ENCODE measurements at places on chromosomes 11 and 22. TPM values are rescaled to one million over a fixed set of nuclear protein-coding genes. Genes with fewer than 3 reads are reported as not detected.

DNA sequence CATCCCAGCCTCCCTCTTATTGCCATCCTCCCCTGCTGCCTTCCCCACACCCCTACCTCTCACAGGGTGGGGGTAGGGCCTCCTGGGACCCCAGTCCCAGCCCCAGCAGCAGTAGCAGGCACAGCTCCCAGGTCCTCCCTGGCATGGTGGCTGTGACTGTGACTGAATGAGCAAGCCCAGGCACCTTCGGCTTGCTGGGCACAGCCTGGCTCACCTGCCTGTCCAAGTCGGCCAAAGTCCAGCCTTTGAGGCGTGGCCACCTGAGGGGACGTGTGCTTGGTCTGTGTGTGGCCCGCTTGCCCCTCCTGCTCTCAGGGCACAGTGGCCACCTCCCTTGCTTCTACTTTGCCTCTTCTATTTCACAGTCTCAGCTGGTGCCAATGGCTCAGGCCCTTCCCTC, at the start of gene TREH:
TREH (minus strand) TSS at position 168 of the 400 bp plus-strand sequence; CDS start at position 145, 23 bp downstream.
- no peak for DNase-seq

GRCh38 chr11:108647701-108648527, 17.0 kb upstream of the DDX10 start:
- DNase-seq = peak; percentile 94

- no peak for DNase-seq
Measured at GRCh38 chr11:119580751-119581150, 148.2 kb downstream of the NECTIN1 start.

DNA sequence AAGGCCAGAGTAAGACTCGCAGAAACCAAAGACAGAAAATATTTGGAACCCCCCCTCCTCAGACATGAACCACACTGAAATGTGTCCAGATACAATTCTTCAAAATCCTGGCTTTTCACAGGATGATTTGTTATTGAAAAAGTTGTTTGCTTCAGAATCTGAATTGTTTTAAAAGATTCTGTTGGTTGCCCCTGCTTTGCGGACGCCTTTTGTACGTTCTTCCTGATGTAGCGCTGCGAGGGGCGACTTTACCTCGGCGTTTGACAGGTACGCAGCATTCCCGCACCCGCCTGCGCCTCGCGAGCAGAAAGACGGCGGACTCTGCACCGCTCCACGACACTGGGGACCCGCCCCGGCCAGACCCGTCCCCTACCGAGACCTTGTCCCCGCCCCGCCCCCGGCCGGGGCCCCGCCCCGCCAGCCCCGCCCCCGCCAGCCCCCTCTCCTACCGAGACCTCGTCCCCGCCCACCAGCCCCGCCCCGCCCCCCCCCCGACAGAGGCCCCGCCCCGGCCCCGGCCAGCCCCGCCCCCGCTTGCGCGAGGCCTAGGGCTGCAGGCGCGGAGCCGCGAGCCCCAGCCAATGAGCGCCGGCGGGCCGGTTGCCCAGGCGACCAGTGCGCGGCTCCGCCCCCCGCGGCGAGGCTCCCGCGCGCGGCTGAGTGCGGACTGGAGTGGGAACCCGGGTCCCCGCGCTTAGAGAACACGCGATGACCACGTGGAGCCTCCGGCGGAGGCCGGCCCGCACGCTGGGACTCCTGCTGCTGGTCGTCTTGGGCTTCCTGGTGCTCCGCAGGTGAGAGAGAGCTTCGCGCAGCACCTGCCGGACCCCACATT, at the start of gene GLB1L2:
GLB1L2 (plus strand) TSS at position 635 of the 835 bp plus-strand sequence; CDS start at position 709, 74 bp downstream.
- DNase-seq = peak; percentile 60

GRCh38 chr11:10441091-10441490, 14.0 kb upstream of the AMPD3 start:
- DNase-seq = no peak

GRCh38 chr11:123239191-123240150, 44.4 kb upstream of the CLMP start:
- no peak for DNase-seq

GRCh38 chr22:43155789-43156188, 4.4 kb downstream of the TSPO start:
- no peak for DNase-seq

GRCh38 chr22:46687048-46687444, 51.0 kb downstream of the CERK start:
- DNase-seq = no peak

DNA sequence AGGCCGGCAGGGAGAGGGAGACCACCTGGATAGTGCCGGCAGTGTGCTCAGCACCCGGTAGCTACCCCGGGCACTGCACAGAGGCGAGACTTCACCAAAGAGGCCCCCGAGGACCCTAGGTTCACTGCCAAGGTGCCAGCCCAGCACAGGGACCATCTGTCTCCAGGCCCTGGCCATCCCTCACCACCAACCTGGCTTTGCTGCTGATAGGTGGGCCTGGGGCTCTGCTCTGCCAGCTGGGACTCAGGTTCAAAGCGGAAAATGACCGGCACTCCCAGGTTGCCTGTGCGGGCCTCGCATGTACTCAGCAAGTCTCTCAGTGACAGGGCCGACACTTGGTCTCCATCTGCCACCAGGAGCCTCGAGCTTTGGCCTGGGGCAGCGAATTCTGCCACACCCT, 812.2 kb downstream of the BRD1 start:
- no peak for DNase-seq

DNA sequence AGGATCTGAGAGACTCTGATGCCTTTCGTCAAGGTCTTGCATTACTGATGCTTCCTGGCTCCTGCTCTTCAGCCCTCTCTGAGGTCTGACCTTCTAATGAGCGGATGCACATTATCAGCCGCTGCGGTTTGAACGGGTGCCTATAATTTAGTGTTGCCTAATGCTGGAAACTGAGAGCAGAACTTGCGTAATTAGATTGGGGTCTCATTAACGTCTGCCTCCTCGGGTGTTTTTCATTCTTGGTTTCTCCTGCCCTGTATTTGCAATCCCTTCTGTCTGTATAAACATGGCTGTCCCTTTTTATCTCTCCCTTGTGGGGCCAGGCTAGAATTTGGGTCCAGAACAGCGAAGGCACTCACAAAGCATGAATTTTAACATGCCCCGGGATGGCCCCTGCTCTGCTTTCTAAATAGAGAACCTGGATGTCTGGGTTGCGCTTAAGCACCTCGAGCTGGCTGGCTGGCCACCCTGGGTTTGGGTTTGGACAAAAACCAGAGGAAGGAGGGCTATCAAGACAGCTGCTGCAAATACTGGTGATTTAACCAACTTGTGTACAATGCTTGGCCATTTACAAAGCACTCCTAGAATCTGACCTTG, 118.6 kb downstream of the TIMP3 start:
- DNase-seq = no peak

DNA sequence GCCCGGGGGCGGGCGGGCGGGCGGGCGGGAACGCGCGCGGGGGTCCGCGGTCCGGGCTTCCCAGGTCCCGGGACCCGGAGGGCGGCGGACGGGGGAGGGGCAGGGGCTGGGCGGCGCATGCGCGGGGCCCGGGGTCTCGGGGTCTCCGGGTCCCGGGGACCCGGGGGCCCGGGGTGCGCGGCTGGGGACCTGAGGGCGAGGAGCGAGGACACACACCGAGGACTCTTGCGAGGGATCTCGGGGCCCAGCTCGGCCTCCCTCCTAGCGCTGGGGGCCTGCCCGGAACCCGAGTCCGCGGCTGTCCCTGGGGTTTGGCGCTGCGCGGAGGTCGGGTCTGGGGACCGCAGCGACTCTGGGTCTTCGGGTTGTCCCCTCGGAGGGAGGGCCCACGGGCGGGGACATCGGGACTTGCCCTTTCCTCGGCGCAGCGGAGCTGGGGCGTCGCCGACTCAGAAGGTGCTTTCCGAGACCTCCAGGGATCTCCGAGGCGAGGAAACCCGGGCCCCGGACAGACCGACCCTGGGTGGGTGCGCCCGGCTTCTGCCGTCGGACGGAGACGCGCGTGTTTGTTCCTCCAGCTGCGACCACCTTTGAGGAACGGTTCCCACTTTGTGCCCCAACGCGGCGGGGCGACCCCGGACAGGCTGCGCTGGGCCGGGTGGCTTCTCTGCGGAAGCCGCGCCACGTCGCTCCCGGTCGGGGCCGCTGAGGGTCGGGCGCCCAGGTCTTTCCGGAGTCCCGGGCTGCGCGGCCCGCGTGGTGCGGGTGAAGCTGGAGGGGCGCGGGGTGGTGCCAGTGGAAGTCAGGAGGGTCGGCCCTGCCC, 540 bp downstream of the PPARA start:
- no peak for DNase-seq

GRCh38 chr11:98277251-98277912, 743.4 kb upstream of the CNTN5 start:
- DNase-seq = no peak

DNA sequence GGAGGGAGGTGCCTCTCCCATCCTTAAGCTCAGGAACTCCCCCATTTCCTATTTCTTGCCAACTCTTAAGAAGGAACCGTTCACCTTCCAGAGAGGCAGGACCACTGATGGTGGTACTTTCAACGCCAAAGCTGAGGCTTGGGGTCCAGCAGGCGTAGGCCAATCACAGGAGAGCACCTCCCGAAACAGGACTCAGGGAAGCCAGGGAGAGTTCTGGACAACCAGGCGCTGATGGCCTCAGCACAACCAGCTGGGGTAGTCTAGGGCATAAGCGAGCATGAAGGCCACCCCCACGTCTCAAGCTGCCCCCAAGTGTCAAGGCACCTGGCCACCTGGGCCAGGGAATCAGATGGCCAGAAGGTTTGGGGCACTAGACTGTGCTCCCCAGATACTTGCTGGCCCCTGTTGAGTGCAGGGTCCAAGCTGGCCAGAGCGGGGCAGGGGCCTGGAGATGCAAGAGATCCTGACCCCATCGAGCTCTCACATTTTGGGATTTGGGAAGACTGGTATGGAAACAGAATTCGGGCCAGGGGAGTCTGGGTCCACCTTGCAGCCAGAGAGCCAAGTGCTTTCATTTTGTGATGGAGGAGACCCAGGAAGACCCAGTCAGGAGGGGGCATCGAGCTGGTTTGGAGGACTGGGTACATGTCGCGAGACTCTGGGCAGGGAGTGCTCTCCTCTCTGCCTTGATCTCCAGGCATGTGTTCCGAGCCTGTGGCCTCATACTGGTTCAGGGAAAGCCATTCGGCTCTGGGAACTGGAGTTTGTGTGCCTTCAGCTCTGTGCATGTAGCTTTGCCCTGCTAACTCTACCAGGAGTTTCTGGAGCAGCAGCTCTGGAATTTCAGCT, 926 bp downstream of the CD6 start:
- no peak for DNase-seq

DNA sequence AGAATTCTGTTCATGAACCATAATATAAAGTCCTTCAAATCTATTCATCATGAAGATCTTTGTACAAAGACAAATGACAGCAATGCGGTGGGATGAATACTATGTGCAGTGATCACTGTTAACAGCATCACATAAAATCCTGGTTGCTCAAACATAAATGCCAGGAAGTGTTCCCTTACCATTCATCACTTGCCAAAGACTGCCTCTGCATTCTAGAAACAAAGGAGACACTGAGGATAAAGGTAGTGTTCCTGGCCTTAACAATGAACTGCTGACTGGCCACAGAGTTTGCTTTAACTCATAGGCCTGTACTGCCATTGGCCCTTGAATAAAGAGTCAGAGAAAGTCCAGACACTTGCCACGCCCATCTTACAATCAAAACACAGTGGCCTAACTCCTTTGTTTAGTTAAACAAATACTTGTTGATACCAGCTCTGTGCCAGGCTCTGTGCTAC, 29.5 kb downstream of the C2CD3 start:
- DNase-seq = no peak

- DNase-seq = no peak
Measured at GRCh38 chr22:19045094-19045493, 77.1 kb downstream of the DGCR2 start.

DNA sequence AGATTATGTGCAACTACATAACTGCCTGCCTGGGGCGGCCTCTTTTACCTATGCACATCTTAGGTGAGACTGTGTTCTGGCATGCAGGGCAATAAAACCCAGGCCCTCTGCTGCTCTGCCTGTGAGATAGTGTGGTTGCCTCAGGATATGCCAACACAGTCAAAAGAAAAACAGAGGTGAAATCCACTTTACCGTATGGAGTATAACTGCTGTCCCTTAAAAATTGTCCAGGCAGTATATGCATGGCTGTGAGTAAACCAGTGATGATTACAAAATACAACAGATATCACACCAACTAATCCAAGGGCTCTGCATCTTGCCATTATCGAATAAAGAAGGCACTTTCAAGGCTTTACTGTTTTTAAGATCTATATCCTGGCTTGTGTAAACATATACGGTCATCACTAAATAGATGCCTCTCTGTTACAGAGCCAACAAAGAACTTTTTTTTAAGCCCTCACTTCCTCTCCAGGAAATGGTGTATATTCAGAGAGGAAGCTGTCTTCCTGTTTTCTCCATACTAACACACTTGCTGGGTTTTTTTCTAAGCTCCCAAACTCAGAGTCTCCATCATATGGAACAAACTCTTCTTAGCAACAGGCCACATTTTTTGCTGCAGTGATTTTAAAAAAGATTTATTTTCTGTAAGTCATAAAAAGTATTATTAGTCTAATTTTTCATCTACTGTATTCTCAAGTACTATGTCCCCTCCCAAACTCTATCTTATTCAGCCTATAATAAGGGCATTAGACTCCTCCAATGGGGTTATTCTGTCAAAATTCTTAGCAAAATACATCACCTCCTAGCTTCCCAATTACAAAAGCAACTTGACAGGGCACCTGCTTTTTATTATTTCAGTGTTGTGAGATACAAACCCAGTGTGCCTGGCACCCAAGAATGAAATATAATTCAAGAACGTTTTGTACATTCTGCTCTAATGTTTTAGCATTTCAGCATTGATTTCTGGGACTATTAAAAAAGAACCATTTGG, 135.2 kb downstream of the MAML2 start:
- DNase-seq = no peak

DNA sequence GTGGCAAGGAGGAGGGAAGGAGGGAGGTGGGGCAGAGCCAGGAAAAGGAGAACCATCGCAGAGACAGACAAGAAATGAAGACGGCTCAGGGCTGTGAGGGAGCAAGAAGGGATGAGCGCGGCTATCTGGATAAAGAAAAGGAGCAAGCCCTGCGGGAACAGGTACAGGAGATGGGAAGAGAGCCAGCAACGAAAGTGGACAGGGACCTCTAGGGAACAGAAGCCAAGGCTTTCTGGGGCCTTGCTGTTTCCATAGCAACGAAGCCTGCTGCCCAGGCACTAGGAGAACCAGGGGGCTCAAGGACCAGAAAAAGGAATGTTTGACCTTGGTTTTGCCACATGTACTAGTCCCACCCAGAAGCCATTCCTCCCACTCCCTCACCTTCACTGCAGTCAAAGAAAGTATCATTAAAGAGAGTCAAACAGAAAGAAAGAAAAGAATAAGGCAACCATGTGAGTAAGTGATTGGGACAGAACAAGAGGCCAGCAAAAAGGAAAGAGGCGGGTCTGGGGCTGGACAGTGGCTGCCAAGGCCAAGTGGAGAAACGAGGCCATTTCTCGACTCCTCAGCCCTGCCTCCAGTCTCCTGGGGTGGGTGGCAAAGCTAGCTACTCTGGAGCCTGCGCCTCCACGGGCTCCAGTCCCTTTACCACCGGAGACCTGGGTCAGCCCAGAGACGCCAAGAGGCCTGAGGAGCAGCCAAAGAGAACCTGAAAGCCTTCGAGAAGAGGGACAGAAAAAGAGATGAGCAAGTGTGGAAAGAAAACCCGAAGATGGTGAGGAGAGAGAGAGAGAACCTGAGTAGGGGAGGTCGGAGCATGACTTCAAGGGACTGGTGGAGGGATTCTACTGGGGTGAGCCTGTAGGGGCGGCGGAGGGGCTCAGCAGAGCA, 35.1 kb downstream of the NRXN2 start:
- DNase-seq = no peak

ANO1 gene
- total RNA-seq = 3.7 TPM

SWAP70 gene
- total RNA-seq = 60.6 TPM

MMP11 gene
- total RNA-seq = 4.8 TPM

DEUP1 gene
- 0.59 TPM for total RNA-seq

MIOX gene
- total RNA-seq = not detected

C2CD2L gene
- 6.9 TPM for total RNA-seq

GPR137 gene
- 11.1 TPM for total RNA-seq

TP53I11 gene
- 91.1 TPM for total RNA-seq

GGTLC2 gene
- not detected for total RNA-seq

DDI1 gene
- total RNA-seq = not detected

BMAL1 gene
- total RNA-seq = 48.8 TPM
